Urothelium cell line (cell line): ENCODE measurements at places on chromosomes 6 and 20.

DNA sequence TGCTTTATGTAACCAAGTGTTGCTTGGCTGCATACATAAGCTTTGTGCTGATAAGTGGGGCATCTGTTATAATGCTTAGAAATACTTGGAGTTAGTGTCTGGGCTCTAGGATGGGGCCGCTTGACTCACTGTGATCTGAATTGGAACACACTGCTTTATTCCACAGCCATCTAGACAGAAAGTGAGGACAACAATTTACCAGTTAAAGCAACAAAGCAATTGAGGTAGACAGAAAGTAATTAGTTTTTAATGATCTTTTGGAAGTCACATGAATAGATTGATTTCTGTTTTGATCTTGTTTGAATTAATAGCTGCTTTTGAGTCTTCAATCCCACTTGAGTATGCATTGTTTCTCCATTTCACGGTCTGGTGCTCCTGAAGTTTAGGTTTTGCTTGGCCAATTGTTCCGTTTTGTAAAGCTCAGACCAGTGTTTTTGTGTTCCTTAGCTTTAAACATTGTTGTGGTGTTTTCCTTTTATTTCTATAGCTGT lies 157.5 kb downstream of the TRMT11 start:
- DNase-seq: no peak

DNA sequence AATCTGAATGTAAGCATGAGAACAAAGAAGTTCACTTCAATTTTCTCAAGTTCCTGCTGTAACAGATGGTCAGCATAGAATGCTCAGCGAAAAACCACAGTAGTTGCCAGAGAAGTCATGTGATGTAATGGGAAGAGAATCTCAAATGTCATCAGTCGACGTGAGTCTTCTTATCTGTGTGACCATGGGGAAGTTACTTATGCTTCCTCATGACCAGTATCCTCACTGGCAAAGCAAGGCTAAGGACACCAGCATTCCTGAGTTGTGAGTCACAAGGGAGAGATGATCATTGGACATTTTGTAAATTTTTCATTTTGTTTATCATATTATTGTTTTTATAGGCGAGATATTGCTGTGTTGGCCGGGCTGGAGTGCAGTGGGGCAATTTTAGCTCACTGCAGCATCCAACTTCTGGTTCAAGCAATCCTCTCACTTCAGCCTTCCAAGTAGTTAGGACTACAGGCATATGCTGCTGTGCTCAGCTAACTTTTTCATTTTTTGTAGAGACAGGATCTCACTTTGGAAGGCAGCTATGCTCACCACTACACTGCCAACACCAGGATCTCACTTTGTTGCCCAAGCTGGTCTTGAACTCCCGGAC lies 21.9 kb downstream of the SGK1 start:
- peak; percentile 84 for DNase-seq

DNA sequence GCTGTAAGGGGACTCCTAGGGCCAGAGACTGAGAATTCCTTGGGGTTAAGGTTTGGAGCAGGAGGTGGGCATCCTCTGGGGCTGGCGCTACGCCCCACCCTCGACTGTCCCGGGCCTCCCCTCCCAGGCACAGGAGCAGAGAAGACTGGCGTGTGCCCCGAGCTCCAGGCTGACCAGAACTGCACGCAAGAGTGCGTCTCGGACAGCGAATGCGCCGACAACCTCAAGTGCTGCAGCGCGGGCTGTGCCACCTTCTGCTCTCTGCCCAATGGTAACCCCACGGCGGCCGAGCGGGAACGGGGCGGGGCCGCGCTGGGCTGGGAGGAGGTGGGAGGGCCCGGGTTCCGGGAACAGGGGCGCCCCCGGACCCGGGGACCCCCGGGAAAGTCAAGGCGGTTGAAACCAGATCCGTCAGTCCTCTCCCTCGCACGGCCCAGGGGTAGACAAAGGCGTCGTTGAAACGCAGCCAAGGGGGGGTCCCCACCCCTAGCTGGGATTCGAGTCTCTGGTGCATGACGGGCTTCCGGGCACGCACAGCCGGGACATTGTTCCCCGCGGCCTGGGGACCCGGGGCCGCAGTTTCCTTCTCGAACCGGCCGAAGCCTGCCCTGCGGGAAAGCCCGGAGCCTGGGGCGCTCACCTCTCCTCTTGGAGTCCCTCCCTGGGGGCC lies 844 bp downstream of the WFDC2 start:
- DNase-seq: no peak

DNA sequence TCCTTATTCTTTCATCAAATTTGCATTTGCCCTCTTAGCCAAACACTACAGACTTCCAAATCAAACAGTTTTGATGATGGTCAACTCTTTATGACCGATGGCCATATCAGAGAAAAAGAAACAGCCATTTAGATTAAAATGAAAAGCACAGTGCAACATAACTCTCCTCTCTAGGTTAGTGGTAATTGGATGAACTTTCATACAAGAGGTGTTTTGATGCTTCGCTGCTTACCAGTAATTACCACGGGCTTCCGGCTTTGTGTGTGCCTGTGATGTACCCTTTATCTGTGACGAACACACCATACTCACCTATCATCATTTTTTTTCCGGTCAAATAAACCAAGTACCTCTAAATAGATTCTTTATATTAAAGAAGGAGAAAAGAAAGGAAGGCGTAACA lies 181.8 kb downstream of the FOXA2 start:
- DNase-seq: no peak

DNA sequence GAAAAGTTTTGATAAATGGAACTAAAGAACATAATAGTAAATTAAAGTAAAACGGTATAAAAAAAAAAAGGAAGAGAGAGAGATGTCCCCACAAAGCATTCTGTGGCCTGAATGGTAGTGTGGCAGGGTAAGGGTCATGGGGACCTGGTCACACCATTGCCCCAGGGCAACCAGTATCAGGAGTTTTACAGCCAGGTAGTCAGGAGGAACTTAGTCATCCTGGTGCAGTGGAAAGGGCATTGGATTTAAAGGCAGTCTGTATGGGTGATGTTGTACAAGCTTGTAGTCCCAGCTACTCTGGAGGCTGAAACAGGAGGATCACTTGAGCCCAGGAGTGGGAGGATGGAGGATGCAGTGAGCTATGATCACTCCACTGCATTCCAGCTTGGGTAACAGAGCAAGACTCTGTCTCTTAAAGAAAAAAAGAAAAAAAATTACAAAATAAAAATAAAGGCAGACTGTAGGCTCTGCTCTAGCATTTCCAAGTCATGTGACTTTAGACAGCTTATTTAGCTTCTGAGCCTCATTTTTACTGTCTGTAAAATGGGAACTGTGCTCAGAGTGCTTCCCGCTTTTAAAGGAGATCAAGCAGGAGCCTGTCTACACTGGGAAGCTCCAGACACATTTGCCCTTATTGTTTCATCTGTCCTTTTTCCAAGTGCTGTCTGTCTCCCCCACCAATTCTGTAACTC lies 112.8 kb upstream of the ARMC2 start:
- no peak for DNase-seq

DNA sequence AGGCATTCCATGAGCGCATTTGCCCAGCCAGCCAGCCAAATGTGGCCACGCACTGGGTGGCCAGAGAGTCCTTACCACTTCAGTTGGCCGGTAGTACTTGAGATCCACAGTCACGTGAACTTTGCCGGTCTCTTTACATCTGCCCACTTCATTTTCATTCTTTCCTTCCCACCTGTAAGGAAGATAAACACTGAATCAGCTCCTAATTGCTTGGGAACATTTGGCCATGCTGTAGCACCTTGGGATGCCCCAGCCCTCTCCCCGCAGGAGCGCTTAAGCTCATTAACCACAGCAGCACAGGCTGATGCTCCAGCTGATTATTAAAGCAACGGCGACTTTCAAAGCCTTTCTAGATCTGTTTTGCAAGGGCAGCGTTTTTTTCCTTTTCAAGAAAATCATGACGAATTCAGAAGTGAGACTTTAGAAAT lies 116.6 kb downstream of the FOXC1 start:
- no peak for DNase-seq

- DNase-seq: no peak
Observed at GRCh38 chr6:37480118-37480736, 19.5 kb downstream of the CCDC167 start.

GRCh38 chr6:157982102-157982562 lies 469 bp downstream of the SYNJ2 start:
- DNase-seq: peak; percentile 39

DNA sequence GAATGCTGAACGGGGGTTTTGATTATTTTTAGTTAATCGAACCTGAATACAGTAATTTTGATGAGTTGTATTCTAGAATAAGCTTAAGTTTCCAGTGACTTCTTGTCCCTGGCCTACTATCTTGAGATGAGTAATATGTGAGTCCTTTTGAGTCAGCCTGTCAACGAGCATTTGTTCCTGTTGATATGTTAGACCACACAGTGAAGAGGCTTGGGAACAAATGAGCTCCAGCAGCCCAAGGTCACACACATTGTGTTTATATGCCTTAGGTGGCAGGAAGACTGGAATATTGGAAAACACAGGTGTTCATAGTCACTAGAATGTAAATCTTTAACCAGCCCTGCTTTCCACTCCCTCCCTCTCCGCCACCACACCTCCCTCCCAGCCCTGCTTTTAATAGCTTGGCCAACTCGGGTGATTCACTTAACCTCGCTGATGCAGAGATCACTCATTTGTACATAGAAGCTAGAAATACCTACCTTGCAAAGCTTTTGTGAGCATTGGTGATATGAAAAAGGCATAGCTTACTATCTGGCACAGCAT lies 9.1 kb downstream of the SMPDL3A start:
- DNase-seq: no peak

DNA sequence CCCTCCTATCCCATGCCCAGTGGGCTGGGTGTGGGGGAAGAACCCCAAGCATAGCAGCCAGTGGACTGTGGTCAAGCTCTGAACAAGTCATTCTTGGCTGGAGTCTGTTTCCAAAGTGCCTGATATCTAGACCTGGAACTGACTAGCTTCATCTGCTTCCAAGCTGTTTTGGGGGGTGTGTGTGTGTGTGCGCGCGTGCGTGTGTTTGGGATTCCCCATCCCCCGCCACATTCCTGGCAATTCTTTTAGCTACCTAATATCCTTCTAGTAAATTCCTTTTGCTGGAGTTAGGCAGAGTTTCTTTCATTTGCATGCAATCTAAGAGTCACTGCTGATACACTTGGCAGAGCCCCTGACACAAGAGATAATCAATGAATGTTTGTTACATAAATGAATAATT lies 7.8 kb downstream of the PAK5 start:
- no peak for DNase-seq

DNA sequence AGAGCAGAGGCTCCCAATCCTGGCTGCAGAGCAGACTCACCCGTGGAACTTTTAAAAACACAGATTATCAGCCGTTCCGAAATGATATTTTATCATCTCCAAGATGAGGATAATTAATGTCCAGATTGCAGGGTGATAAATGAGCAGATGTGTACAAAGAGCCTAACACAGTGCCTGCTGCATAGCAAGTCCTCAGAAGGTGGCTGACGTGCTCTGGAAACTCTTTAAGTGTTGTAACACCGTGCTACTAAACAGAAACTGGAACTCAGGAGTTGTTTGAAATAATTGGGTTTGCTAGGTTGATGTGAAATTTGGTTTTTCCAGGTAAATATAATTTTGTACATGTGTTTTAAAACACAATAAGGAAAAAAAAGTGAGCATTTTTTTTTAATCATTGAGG lies 118.0 kb downstream of the ARMC2 start:
- no peak for DNase-seq

- no peak for DNase-seq
Observed at GRCh38 chr6:79399499-79399898, 137.7 kb downstream of the LCA5 start.

DNA sequence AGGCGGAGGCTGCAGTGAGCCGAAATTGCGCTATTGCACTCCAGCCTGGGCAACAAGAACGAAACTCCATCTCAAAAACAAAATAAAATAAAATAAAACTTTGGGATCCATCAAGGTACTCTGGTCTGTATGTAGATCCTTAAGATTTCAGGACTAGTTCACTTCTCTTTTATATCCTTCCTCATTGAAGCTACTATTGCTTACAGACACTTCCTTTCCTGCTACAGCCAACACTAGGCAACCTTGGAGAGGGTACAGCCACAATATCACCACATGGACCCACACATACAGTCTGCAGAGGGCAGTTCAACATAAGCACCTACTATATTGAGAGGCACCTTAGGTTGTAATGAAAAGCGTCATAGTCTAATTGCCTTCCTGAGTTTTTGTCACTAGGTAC lies 113.3 kb downstream of the ATXN1 start:
- no peak for DNase-seq

DNA sequence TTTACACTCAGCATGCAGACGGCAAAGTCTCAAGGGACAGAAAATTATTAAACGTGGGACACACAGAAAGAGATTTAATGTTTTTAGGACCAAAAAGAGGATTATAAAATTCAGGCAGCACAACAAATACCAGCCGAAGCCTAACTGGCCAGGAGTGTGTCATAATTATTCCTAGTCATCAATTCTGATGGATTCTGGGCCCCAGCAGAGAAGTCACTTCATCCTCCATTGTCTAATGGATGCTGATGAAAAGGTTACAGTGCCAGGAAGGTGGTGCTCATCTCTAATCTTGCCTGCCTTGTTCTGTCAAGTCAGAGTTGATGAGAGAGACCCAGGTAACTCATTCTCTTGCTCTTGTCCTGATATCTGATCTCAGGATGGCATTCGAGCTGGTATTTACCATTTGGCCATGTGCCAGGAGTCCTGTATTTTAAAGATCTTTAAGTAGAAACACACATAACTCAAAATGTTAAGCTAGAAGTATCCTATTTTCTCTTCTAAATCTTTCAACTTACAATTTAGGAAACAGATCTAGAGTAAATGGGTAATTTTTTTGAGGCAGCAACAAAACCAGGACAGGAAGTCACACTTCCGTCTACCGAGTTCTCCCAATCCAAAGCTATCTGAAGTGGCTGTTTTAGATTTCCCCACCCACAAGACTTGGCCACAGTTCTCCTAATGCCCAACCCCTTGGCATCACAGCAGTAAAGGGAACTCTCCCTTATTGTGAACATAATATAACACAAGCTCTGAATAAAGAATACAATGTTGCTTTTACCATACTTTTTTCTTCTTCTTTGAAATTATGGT lies 50.0 kb downstream of the ADAT2 start:
- DNase-seq: no peak

DNA sequence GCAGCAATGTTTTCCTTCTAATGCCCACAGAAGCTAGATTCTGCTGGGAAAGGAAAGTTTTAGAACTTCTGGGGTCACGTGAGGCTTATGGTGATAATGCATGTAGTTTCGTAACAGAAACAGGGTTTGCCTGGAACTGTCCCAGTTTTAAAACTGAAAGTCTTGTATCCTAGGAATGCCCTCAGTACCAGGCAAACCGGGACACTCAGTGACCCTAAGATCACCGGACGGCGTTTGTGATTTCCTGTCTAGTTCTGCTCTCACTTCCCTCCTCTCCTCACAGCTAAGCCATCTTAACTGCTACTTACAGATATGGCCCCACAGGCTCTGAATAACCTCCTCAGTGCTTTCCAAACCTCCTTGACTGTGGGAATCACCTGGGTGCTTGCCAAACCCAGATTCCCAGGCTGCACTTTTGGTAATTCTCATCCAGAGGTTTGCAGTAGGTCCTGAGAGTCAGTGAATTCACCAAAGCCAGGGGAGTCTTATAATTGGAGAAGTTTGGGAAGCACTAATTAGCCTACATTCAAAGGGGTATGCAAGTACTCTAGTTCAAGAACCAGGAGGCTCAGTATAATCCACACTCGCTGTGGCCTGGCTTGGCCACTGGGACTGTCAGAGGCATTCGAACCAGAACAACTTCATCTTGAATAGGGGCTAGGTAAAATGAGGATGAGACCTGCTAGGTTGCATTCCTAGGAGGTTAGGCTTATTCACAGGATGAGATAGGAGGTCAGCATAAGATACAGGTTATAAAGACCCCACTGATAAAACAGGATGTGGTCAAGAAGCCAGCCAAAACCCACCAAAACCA lies 231.6 kb upstream of the MYLIP start:
- no peak for DNase-seq

- DNase-seq: no peak
Observed at GRCh38 chr20:38059832-38060231, 26.3 kb downstream of the RPRD1B start.

- DNase-seq: no peak
Observed at GRCh38 chr6:107956586-107957307, 1.3 kb downstream of the SEC63 start.
